ENCODE measurements at places on chromosomes 13 and 19.

DNA sequence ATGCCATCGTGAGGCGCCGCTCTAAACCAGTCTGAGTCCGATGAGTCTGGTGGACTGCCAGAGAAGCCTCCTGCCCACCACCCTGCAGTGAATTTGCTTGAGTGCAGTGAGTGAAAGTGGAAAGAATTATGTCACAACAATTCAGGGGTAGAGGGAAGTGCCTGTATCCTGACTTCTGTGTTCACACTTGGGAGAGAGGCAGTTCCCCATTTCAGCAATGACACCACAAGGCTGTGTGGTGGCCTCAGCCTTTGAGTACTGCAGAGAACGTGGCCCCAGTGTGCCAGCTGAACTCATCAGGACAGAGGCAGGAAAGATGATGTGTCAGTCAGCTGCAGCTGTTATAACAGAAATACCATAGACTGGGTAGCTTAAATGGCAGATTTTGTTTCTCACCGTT is 155.6 kb downstream of the COG6 start:
- DNase-seq = no peak

GRCh38 chr13:99522298-99522697 is 21.0 kb downstream of the TM9SF2 start:
- DNase-seq = no peak

DNA sequence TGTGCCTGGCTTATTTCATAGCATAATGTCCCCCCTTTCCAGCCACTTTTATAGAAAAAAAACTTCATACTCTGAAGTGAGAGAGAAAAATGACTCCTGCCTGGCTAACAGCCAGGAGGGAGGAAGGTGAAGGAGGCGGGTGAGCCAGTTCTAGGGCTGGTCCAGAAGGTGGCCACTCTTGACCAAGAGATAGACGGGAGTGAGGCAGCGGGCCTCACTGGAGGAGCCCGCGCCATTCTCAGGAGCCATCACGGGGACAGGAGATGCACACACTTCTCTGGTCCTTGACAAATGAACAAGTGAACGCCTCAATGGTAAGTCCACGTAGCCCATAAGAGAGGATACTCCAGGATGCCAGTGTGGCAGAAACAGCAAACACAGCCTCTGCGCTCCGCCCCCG is 231.4 kb downstream of the UQCRFS1 start:
- DNase-seq = no peak

DNA sequence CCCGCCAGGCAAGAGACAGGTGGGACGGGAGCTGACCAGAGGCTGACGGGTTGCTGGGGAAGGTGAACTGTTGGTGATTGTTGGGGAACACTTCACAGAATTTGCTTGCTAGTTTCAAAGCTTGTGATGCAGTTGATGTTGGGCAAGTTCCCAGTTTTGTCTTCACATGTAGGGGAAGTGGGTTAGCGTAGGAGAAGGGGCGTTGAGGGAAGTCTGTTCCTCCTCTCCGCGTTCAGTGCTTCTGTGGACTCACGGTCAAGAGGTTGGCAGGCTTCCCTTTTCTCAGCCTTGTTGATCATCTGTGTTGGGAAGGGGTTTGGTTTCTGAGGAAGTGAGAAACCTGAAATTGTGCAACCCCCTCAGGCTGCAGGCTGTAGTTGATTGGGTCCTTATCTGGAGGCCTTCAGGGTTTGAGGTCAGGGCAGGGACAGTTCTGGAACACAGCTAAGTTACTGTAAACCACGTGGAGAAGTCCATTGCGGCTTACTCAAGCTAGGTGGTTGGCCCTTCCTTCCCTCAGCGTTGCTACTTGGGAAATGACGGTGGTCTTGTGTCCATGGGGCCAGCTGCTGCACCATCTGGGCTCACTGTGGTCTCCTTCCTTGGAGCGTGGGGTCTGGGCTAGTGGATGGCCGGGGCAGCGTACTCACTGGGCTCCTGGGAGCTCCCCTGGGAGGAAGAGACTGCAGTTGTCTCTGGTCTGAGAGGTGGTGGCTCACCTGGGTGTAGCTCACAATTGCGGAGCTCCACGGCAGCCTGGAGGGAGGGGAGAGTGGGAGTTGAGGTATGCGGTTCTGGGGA is 7.5 kb downstream of the RPS9 start:
- DNase-seq = no peak

- no peak for DNase-seq
Measured at GRCh38 chr13:51275101-51275500, 52.9 kb downstream of the FAM124A start.

GRCh38 chr19:6876748-6877147 is 10.6 kb upstream of the ADGRE1 start:
- no peak for DNase-seq

DNA sequence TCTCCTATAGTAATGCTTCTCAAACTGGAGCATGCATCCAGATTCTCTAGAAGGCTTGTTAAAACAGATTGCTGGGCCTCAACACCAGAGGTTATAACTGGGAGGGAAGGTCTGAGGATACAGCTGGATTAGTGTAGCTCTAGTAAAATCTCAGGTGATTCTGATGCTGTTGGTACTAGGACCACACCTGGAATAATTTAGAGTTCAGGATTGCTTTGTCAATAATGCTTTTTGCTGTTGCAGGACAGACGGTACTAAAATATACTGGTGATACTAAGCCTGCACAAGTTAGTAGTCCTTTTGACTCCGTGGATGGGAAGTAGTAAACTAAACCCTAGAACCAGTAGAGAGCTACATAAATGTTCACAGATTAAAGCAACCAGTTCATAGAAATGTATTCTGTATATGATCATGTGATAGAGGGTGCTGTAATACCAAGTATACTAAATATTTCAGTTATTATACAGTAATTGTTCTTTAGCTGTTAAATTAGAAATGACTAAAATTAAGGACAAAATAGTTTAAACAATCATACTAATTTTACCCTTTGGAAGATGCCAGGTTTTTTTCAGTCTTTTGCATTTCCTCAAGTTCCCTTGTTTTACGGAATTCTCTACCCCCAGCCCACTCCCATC is 258.2 kb upstream of the STARD13 start:
- DNase-seq = no peak

DNA sequence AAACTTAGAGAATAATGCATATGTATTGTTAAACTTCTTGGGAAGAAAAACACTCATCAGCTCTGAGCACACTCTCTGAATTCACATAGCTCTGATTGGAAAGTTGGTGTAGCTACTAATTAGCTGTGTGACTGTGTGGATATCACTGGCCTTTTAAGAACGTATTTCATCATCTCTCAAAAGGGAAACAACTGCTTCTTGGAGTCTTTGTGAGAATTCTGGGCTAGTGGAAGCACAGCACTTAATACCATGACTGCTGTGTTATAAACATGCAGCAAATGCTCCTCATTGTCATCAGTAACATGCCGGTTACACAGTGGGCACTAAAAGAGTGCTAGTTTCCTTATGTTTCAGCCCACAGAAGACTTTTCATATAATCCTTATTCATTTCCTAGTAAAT is 220.9 kb upstream of the CSNK1A1L start:
- DNase-seq = no peak

- DNase-seq = no peak
Measured at GRCh38 chr13:51742031-51742430, 61.9 kb downstream of the DHRS12 start.

DNA sequence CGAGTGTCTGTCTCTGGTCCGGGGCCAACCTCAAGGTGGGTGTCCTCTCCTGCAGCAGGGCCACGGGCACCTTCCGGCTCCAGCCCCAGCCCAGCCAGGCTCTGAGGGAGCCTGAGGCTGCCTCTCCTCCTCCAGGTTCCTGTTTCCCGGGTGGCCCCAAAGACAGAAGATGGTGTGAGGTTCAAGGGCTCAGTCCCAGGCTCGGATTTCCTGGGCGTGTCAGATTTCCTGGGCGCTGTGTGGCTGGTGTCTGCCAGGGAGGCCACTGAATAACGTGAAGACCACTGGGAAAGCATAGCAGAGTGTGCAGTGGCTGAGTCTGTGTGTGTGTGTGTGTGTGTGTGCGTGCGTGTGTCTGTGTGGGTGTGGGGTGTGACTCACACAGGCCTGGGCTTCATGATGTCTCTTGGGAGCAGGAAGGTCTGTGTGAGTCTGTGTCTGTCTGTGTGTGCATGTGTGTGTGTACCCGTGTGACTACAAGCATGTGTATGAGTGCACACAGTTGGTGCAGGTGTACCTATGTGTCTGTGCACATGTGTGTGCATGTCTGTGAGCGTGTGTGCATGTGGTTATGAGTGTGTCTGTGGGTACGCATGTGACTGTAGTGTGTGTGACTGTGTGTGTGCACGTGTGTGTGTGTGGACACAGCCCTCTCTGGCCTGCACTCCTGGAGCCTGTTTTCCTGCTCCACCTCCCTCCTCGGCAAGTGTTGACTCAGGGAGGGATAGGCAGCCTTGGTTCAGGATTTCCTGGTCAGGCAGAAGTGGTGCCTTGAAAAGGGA is 28.3 kb downstream of the CEBPA start:
- peak; percentile 27 for DNase-seq

- no peak for DNase-seq
Measured at GRCh38 chr19:34960103-34960805, 3.8 kb downstream of the ZNF792 start.

GRCh38 chr19:47608969-47609905 is at the start of gene BICRA:
Gene BICRA (plus strand): TSS chr19:47609134. CDS start chr19:47673575, 64,441 bp downstream.
- peak; percentile 68 for DNase-seq

DNA sequence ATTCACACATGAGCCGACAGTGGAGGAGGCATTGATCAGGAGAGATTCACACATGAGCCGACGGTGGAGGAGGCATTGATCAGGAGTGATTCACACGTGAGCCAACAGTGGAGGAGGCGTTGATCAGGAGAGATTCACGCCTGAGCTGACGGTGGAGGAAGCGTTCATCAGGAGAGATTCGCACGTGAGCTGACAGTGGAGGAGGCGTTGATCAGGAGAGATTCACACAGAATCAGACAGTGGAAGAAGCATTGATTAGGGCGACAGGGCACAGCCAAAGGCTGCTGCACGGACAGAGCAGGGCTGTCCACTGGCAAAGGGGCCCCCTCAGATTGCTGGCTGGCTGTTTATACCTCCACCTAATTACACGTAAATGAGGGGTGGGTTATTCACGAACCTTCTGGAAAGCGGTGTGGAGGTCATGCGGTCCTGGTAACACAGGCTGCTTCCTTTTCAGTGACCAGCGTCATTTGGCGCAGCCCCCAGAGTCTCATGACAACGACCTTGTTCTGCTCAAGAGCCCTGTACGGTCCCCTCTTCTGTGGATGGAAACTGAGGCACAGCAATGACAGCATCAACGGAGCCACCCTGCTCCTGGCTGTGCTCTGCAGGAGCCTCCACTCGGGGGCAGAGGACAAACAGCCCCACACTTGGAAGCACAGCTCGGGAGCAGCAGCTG is 50.6 kb upstream of the GAS6 start:
- DNase-seq = no peak

- no peak for DNase-seq
Measured at GRCh38 chr13:108643646-108644353, 14.4 kb downstream of the MYO16 start.

DNA sequence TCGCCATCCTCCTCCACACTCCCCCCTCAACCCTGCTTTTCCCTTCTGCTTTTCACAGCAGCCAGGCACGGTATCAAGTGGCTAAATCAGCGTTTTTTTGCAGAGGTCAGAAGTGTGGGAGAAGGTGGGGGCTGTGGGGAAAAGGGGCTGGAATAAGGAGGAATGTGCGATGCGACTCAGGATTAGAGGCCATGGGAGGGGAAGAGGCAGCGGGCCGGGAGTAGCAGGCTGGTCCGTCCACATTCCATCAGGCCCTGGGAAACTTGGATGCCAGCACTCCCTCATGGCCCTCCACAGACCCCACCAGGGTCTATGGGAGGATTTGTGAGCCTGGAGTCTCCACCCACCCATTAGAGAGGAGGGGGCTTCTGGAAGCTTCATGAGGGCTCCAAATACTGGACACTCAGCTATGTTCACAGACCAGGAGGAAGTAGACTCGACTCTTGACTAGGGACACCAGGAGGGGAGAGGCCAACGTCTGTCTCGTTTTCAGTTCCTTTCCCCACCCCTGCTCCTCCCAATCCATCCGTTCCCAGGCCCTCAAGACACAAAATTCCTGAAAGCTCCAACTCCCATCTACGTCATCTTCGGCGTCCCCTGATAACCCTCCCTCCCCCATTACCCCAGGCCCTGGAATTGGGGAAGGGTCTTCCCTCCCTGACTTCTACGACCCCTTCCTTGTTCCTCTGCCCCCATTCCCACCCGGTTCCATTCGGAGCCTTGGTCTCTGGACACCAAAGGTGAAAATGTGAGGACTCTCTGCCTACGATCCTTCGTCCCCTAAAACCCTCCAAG is 3.3 kb upstream of the KCNC3 start:
- no peak for DNase-seq

GRCh38 chr13:20911037-20911436 is 8.5 kb upstream of the XPO4 start:
- no peak for DNase-seq

GRCh38 chr19:31553112-31553845 is 204.0 kb upstream of the TSHZ3 start:
- DNase-seq = no peak

- DNase-seq = peak; percentile 46
Measured at GRCh38 chr19:3692141-3693024, 7.9 kb downstream of the PIP5K1C start.

GRCh38 chr13:77398825-77399620 is 72.1 kb upstream of the MYCBP2 start:
- no peak for DNase-seq

DNA sequence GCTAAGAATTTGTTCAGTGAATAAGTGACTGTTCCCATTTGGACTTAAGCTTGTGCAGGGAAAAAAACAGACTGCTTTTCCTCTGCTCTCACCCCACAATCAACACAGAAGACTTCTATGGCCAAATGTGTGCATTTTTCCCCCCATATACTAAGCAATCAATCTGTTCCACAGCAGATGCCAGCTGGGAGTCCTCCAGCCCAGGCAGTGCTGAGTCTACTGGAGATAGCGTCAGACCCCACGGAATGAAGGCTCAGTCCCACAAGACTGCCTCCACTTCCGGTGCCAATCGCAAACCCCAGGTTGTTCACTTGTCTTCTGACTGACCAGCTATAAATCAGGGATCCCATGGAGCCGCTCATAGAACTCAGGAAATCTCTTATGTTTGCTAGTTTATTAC is 69.5 kb upstream of the ANKRD10 start:
- DNase-seq = no peak

DNA sequence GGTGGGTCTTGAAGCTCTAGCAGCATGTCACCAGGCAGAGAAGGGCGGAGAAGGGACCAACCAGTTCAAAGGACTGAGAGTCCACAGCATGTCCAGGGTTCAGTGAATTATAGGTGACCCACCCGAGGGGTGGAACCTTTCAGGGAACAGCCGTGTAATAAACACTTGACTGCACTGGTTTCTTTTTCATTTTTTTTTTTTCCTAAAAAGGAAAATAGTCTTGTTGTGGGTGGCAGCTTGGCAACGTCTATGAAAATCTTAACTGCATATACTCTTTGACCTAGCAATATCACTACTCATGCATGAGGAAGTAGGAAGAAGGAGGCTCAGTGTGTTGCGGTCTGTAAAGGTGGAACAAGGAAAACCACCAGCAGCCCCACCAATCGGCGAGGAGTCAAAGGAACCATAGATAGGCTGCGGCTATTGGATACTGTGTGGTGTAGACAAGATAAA is 13.0 kb upstream of the MYH14 start:
- no peak for DNase-seq

DNA sequence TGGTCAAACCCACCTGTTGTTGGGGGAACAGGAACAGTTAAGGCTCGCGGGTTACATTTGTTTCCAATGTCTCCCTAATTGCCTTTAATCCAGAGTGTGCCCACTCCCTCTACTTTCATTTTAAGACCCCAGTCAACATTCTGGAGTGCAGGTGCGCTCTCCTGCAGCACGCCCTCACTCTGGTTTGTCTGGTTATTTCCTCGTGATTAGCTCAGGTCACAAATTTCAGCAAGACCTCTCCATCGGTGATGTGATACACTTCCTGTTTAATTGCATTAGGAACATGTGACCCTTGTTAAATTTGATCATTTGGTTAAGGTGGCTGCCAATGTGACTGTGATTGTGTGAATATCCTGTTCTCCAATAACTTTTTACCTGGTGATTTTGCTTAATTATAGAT is 53.0 kb downstream of the TEX29 start:
- no peak for DNase-seq

Data from activated CD4-positive, alpha-beta T cell treated with anti-CD3 and anti-CD28 coated beads for 24 hours (primary cell).